HT1080 (cell line): ENCODE measurements at places on chromosomes 3 and 15. TPM values are rescaled to one million over a fixed set of nuclear protein-coding genes. Genes with fewer than 3 reads are reported as not detected.

Gene FANCD2OS
- not detected in 2 replicates for total RNA-seq

Gene SLC24A5
- total RNA-seq: not detected in 2 replicates

Gene PIGZ
- total RNA-seq: 0.67 and 0.98 TPM in 2 replicates

Gene LRRC28
- total RNA-seq: 22.1 and 26.7 TPM in 2 replicates

Gene CLK3
- total RNA-seq: 84.0 and 110 TPM in 2 replicates

GRCh38 chr3:149920119-149920518, 50.6 kb downstream of the PFN2 start:
- DNase-seq: no peak

- peak; percentile 75 for DNase-seq
Observed at GRCh38 chr3:171256445-171257250, 203.6 kb downstream of the TNIK start.

- DNase-seq: peak; percentile 60
Observed at GRCh38 chr3:182455011-182455410, 338.3 kb upstream of the ATP11B start.

GRCh38 chr3:14803981-14804834, 14.6 kb upstream of the FGD5 start:
- no peak for DNase-seq
